H9 (cell line): ENCODE measurements at places on chromosomes 2 and 18.

DNA sequence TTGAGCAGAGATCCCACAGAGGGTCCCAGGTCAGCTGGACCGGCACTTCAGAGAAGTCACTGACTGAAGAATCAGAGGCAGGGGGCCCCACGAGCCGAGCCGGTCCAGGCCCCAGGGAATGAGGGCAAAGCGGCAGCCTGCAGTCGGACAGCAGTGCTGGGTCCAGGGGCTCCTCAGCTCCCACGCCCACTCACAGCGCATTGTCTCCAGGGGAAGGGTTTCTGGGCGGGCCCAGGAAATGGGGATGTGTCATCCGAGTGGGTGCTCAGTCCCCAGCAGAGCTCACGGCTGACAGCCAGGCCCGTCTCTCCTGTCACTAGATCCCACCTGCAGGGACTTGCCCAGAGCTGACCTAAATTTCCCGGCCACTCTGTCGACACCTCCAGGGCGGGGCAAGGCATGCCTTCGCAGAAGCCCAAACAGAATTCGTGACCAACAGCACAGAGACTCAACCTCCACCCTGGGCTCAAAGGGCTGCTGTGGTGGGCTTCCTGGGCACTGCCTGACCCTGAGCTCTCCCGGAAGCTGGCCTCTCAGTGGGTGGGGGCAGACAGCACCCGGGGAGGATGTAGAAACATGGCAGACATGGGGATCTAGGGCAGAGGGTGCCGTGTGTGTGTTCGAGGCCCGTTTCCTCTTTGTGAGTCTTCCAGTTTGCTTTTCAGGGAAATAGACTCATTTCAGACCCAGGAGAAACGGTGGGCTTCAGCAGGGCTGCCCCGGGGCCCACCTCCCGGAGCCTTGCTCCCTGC is 42.1 kb upstream of the TAF1B start:
- no peak for DNase-seq

DNA sequence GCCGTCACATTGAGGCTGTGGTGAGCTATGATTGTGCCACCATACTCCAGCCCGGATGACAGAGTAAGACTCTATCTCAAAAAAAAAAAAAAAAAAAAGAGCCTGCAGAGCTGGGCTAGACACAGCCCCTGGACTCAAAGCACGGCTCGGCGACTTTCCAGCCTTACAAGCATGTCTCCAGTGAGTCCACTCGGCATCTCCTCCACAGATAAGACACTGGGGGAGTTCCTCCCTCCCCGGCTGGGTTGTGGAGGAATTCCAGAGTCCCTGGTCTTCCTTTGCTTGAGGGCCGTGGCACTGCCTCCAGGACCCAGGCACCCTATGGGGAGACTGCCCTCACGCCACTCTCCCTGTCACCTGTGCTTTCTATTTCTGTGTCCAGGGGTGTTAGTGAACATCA is 30.9 kb upstream of the RPL31 start:
- no peak for DNase-seq

DNA sequence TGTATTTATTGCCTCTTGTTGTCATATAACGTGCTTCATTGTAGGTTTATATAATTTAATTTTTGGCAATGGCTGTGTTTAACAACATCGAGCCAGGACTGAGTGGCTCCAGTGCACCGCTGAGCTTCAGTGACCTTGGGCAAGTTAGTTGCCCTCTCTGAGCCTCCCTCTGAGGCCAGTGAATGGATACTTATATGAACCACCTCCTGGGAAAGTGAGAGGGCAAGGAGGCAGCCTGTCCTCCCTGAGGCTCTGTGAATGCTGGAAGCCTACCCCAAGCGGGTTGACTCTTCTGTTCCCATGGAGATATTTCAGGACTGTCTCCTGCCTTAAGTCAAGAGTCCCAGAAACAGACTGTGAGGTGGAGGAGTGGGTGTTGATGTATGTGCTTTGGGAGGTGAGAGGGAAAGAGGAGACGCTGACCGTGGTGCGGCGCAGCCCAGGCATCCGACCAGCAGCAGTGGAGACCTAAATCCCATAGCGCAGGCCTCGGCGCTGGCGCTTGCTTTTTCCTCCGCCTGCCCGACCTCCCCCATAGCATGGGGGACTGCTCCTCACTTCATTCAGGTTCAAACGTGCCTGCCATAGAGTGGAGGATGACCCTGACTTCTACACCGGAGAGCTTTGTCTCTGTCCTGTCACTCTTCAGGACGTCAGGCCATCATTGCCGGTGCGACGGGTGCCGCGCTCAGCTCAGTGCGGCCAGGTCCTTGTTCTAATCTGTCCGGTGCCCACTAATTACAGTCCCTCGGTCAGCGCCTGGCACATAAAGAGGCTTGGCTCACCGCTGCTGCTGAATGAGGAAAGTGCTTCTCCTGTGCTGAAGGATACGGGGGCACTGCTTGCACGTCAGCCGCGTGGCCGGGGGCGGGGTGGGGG is 167.3 kb upstream of the HS6ST1 start:
- DNase-seq, result peak; percentile 31

- DNase-seq, result no peak
Observed at GRCh38 chr18:46345181-46345465, 240.9 kb downstream of the HAUS1 start.

GRCh38 chr18:62944454-62944853 is 229.1 kb downstream of the PHLPP1 start:
- no peak for DNase-seq

DNA sequence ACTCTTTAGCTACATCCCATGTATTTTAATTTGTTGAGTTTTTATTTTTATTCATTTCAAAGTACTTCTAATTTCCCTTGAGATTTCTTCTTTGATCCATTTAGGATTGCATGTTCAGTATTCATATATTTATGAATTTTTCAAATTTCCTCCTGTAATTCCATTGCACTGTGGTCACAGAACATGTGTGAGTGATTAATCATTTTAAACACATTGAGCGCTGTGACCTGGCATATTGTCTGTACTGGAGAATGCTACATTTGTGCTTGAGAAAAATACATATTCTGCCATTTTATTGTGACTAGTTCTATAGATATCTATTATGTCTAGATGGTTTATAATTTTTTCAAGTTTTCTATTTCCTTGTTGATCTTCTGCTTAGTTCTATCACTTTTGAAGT is 353.7 kb downstream of the RAD51AP2 start:
- no peak for DNase-seq

- no peak for DNase-seq
Observed at GRCh38 chr2:18209934-18210639, 331.6 kb downstream of the KCNS3 start.

- no peak for DNase-seq
Observed at GRCh38 chr2:233131936-233132720, 72.0 kb downstream of the INPP5D start.

- no peak for DNase-seq
Observed at GRCh38 chr18:79496978-79497637, 101.4 kb downstream of the NFATC1 start.

- DNase-seq, result no peak
Observed at GRCh38 chr2:8999102-8999446, 4.4 kb downstream of the MBOAT2 start.

DNA sequence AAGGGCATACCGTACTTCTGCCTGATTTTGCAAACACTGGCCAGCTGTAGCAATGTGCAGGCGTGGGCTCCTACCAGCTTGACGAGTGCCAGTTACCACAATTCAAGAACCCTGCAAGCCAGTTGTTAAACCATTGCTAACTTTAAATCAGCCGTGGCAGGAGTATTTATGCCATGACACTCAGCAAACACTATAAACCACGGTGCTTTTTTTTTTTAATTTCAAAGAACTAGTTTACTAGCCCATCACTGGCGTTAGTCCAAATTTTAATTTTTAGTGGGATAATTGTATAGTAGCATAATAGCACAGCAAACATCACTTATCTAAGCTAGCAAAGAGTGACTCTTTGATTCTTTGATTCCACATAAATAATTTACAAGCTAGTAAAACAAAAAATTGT is 111.1 kb downstream of the COL4A4 start:
- DNase-seq, result no peak

DNA sequence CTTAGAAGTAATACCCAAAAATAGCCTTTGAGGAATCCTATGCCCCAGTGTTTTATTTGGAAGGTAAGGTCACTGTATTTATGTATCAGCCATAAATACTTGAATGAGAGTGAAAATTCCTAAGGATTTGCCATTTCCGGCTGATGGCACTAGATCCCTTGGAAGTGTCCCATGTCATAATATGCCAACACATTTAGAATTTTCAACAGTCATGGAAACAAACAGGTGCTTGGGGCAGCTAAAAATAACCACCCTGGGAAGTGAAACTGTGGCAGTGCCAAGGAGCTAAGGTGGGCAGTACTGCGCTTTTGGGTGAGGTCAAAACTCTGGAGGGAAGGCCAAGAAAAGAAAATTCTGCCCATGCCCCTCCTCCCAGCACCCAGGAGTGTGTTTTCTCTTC is 80.2 kb downstream of the TCF7L1 start:
- DNase-seq, result no peak

DNA sequence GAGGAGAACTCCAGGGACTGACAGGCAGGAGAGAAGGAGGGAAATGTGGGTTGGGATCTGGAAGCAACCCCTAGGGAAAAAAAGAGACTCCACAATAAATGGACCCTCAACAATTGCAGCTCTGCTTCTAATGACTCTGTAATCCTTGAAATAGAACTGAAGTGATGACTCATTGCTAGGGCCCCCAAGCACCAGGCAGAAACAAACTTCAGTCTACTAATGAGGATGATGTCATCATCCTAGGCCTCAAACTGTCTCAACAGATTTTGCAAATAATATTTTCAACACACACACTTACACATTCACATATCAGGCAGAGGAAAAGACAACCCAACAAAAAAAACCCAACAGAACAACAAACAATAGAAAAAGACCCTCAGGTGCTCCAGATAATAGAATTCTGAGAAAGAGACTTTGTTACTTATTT is 143.3 kb downstream of the HDAC4 start:
- no peak for DNase-seq

GRCh38 chr2:134667081-134667480 is 51.7 kb downstream of the TMEM163 start:
- DNase-seq, result no peak

DNA sequence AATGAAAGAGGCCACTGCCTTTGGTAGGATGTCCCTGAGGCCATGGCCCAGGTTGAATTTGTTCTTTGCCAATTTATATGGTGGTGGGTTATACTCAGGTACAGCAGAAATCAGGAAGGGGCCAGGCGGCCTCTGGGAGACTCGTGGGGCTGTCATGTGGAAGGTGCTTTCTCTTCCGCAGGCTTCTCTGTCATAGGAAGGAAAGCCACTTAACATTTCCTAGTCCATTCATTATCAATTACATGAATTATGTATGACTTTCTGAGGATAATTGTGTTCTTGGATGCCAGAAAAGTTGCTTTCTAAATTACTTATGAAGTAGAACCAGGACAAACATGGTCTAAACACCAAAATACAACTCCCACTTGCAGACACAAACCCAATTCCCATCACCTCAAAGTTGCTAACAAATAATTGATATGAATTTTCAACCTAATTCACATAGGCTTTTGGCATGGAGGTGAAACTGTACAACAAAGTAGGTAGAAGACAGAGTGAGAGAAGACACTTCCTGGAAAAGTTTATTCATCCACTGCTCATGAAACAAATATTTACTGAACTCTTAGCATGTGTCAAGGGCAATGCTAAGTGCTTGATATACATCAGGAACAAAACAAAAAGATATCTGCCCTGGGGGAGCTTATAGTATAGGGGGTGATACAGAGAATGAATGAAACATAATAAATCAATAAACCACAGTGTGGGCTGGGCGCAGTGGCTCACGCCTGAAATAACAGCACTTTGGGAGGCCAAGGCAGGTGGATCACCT is 50.5 kb upstream of the CHMP1B start:
- no peak for DNase-seq

DNA sequence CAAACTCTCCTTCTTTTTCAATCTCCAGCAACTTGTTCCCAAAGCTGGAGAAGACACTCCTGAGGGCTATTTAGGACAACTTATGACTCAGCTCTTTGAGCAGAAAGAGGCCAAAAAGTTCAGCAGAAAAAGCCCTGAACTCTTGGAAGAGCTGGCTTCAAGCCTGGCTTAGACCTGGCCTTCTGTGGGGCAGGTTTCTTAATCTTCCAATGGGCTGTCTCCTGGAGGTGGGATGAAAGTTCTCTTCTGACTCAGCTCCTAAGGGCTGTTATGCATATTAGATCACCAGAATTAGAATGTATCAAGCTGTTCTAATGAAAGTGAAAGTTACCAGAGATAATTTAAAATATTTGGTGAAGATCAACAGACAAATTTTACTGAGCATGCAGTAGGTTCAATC is 129.4 kb downstream of the RAD51AP2 start:
- DNase-seq, result no peak

DNA sequence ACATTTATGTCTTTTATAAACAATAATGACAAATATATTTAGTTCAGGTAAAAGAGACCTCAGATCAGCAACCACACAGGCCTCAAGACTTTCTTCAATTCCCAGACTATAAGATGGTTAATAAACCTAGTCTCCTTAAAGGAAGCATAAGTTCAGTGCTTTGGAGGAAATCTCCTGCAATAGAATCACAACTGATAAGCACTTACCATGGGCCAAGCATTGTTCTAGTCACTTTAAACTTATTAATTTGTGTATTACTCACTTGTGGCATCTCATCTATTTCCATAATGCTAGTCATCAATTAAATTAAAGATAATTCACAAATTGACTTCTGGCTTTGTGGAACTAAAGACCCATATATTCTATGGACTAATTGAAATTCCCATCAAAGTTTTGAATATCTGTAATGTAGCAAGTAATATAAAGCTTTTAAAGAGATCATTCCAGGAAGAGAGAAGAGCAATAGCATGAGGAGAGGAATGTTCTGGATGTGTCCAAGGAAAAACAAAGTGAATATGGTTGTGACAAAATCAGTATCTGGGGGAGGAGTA is 42.2 kb downstream of the COL3A1 start:
- no peak for DNase-seq

DNA sequence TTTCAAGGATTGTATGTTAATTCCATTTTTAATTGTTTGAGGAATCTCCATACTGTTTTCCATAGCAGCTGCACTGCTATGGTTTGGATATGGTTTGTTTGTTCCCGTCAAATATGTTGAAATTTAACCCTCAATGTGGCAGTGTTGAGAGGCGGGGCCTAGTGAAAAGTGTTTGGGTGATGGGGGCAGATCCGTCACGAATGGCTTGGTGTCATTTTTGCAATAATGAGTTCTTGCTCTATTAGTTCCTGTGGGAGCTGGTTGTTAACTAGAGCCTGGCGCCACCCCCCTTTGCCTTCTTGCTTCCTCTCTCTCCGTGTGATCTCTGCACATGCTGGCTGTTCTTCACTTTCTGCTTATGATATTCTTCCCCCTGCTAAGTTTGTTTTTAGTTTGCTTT is 71.4 kb upstream of the LDLRAD4 start:
- DNase-seq, result no peak

DNA sequence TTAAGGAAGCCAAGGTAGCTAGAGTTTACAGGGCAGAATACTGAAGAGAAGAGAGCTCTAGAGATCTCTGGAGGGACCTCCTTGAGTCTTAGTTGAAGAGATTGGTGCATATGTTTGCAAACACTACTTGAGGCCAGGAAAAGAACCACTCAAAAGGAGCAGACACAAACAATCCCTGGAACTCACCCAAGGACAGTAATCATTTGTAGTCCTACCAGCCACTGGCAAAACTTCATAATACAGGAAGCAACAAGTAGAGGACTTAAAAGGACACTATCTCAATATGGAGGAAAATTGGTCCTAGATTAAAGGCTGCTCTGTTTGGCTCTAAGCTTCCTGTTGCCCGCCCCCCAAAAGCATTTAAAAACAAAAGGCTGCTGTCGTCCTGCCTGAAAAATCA is 46.9 kb upstream of the UBXN4 start:
- no peak for DNase-seq

GRCh38 chr2:172299741-172300140 is 127.6 kb upstream of the ITGA6 start:
- DNase-seq, result no peak

- DNase-seq, result no peak
Observed at GRCh38 chr2:180360283-180360618, 353.2 kb upstream of the CWC22 start.
